ENCODE measurements at places on chromosomes 3 and 15.

DNA sequence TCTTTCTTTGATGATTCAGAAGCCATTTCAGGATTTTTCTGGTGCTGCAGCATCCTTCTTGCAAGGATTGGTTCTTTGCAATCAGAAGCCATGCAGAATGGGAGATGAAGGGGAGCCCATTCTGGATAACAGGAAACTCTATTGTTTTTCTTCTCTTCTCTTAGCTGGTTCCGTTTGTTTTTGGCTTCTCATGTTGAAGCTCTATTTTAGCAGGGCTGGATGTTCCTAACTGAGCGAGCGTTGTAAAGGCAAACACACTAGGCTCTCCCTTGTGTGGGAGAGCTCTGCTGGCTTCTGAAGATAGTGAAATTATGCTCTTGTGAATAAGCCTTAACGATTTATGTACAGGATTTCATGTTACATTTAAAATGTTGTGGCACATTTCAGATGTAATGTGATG lies 8.3 kb downstream of the CACNA1D start:
- no peak for DNase-seq

DNA sequence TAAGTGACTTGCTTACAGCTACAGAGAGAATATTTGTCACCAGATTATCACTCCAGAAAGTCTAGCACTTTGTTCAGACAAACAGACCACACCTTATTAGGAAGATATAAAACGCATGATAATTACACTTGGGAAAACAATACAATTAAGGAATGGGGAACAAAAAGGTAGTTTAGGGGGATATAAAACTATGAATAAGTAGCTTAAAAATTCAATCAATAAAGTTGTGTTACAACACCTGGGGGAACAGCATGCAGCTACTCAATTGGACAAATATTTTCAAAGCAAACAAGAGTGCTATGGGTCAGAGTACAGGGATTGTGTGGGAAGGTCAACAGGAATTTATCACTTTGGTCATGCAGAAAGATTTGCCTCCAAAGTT lies 15.1 kb downstream of the CLDN1 start:
- no peak for DNase-seq

- no peak for DNase-seq
These were observed 29.5 kb upstream of the SNRK start for GRCh38 chr3:43256714-43257461.

DNA sequence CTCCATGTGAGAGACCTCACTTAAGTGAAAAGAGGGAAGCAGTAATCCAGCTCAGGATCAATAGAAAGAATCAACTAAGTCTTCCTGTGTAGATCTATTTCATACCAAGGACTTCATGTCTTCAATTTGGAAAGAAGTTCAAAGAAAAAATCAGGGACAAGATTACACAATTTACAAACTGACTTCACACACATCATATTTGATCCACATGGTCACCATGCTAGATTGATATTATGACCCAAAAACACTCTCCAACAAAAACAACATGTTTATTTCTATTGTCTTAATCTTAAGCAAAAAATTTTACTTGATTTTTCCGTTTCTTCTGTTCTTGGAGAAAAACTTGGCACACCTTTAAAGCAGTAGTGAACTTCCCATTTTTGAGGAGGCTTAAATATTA lies 76.3 kb downstream of the THBS1 start:
- DNase-seq = no peak

DNA sequence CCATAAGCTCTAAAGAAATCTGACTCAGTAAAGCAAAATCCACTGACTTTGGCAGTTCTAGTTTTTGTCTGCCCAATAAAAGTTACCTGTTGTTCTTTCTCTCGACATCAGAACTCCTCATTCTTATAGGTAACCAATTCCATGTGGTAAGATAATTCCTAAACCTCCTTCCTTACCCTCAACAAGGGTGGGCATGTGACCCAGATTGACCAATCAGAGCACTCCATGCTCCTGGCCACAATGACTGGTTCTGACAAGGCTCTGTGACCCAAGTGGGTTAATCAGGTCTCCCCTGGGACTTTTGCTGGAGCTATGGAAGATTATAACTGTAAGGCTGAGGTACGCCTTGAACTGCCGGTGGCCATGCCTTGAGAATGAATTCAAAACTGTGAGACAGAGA lies 31.7 kb downstream of the LINS1 start:
- DNase-seq = no peak

DNA sequence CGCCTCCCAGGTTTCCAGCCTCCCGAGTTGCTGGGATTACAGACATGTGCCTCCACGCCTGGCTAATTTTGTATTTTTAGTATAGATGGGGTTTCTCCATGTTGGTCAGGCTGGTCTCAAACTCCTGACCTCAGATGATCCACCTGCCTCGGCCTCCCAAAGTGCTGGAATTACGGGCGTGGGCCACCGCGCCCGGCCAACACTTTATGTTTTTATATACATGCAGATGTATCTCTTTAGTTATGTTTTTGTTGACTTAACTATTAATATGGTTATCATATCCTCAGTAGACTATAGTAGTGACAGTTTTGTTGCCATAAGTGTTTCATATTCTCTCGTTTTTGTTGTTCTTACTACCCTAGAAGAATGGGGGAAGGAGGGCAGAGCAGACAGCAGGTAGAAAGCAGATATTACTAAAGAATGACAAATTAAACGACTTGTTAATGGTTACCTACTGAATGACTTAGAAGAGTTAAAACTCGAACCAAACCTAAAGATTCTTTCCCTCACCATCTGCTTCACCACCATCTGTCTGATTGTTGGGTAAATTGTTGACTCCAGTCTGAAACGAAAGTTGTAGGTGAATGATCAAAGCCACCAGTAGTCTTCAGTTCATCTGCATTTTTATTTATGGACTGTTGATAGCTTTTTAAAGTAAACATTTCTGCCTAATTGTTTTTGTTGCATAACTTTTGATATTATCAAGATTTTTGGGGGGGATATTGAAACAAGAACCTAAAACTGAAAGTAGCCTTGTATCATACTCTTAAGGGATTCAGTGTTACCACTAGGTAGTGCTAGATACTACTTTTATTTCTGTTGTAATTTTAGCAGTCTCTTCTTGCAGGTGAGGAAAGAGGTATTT lies 89.3 kb downstream of the RASA2 start:
- DNase-seq = no peak

DNA sequence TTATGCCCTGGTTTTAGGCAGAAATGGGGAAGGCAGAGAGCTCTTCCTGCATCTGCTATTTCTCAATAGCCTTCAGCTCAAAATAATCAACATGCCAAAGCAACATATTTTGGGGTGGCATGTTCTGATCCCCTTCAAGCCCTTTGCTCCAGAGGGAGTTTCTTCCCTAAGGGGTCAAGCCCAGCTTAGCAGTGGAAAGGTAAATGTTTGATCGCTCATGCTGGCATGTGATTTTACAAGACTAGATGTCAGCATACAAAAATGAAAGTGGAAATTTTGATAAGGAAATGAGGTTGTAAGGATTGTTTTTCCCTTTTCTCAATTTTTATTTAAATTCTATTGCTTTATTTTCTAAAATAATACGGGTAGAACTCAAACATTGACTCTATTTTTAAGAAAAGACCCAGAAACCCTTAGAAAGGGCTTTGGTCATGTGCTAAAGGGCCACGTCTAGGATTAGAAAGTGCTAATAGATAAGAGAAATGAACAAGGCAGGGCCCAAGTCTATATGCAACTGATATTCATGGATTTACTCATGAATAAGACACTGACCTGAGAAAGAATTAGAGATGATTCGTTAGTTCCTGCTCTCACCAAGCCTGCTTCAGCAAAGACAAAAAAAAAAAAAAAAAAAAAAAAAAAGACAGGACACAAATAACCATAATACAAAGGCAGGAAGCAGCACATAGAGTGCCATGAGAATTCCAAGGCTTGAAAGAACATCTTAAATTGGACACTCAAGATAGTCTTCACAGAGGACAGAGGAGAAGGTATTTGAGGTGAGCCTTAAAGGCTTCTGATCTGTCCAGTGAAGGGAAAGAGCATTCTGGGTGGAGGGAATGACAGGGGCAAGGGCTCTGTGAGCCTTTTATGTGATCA lies 55.0 kb upstream of the NR2E3 start:
- no peak for DNase-seq

DNA sequence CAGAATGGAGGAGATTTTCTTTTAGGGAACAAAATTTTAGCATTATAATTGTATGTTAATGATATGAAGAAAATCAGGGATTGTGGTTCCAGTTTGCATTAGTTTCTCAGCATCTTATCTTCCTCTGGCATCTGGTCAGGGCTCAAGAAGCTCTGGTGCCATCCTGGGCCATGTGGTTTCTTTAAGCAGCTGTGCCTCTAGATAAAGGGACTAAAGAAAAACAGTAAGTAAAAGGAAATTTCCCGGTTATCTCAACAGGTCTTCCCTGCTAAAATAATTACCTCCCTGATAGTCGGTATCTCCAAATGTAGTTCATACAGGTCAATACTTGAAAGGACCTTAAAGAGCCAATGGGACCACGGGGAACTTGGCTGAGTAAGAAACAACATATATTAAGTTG lies 375.1 kb upstream of the RBMS3 start:
- DNase-seq = no peak

- no peak for DNase-seq
These were observed 1439.2 kb downstream of the ZPLD1 start for GRCh38 chr3:103873897-103874545.

DNA sequence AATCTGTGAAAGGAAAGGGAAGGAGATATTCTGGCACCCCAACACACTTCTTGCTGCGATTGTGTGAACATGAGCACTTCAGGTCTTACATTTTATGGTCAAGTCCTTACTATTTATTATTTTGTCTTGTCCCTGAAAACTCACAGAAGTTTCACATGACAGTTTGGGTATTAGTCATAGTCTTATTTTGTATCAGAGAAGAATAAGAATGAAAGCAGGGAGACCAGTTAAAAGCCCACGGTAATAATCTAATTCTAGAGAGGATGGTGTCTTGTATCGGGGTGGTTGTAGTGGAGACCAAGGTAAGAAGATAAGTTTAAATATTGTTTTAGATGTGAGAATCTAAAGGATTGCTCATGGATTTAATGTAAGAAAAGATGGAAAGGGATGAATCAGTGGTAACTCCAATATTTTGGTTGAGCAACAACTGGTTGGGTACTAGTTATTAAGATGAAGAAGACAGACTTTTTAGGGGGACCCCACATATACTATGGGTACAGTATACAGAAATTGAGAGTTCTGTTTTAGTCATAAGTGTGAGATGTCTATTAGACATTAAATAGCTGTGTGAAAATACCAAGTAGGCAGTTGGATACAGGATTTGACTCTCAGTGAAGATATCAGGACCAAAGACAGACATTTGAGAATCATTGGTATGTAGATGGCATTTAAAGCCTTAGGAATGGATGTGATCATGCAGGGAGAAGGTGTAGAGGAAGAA lies 227.6 kb downstream of the MFSD1 start:
- no peak for DNase-seq

- no peak for DNase-seq
These were observed 226.1 kb downstream of the OCA2 start for GRCh38 chr15:27873039-27873438.

DNA sequence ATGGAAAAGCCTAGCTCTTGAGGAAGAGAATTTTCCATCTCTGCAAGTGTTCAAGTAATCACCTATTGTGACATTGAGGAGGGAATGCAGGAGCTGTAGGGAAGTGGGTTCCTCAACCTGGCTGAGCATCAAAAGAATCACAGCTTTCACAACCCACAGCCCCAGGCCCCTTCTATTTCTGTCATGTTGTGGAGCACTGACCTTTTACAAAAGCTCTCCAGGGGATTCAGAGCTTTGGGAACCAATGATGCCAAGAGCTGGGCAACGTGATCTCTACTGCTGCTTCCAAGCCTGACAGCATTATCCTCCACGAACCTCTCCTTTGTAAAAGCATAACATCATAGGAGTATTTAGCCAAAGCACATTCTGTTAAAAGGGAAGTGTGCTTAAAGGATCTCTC lies 231.1 kb downstream of the ADAMTS9 start:
- no peak for DNase-seq

GRCh38 chr15:72809329-72809728 lies 25.8 kb upstream of the ADPGK start:
- DNase-seq = no peak

DNA sequence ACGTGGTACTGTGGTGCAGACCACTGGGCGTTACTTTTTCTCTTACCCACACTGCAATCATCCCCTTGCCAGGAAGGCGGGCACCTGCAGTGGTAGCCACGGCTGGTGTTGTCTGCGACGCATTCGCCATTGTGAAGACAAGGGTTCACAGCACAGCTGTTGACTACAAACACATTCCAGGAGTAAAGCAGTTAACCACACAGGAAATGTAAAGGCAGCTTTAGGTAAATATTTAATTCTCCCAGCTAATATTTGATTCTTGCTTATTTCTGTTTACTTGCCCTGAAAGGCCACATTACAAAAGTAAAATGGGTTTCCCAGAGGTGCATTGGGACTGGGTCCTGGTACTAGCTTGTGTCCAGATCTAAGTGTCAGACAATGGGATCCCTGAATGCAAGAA lies 45.4 kb downstream of the HEG1 start:
- DNase-seq = no peak

- DNase-seq = no peak
These were observed 24.8 kb upstream of the RBP1 start for GRCh38 chr3:139564294-139564861.

DNA sequence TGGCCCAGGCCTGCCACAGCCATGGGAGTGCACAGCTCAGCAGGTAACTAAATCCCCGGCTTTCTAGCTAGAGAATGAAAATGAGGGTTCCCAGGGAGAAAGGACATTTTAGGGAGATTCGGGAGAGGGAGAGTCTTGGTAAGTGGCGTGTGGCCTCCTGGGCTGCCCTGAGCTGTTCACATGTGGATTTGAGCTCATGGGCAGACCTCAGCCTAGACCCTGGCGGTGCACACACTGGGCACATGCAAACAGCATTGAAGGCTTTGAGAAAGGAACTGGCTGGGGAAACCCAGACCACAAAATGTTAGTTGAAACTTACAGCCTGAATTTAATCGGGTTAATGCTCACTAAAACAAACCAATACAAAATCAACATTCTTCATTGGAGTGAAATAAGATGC lies 72.4 kb downstream of the TFRC start:
- no peak for DNase-seq

All from SW 1271 (cell line).